ENCODE measurements at places on chromosomes 3 and 15.

- DNase-seq, result no peak
These were observed 61.4 kb downstream of the IGF2BP2 start for GRCh38 chr3:185763347-185764005.

GRCh38 chr15:88624971-88625490 is 3.9 kb downstream of the AEN start:
- DNase-seq, result no peak

GRCh38 chr3:108124337-108125152 is 33.7 kb upstream of the CD47 start:
- DNase-seq, result peak; percentile 71

GRCh38 chr3:4067893-4068292 is 235.3 kb upstream of the SETMAR start:
- no peak for DNase-seq

DNA sequence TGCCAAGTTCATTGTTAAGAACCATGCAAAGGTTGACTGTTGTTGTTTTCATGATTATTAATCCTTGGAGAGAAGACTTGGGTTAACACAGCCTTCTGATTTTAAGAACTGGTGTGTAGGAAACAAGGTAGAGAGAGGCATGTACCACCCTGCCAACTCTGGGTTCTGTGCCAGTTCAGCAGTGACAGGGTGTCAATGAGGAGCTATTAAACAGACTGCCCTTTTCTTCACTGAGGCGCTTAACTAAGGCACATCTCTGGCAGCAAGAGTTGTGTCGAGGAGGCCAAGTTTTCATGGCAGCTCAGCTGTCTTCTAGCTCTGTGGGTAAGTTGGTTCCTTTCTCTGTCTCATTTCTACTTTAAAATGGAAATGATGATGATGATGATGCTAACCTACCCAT is 117.6 kb downstream of the FEZF2 start:
- DNase-seq, result no peak

- no peak for DNase-seq
These were observed 106.1 kb downstream of the OXNAD1 start for GRCh38 chr3:16370872-16371740.

GRCh38 chr3:62373215-62373614 is at the start of gene FEZF2:
Gene FEZF2, minus strand, starts transcription at chr3:62373550. Its CDS starts 682 bp downstream, at chr3:62372868.
- DNase-seq, result no peak

- no peak for DNase-seq
These were observed 143.5 kb downstream of the GSK3B start for GRCh38 chr3:119950666-119951325.

DNA sequence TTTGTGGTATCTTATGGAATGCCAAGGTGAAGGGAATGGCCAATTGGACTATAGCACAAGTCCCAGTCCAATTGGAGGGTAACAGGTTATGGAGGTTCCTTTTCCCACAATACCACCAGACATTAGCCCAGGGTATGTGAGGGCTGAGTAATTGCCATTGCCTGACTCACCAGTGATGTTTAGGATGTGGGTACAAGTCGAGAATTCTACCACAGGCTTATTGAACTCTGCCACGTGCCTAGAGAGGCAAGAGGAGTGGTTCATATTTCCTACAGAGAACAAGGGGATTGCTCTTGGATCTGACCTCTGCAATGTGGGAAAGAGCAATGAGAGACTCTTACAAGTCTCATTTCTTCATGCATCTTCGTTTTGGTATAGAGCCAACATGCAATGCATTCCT is 85.0 kb upstream of the XCR1 start:
- no peak for DNase-seq

- no peak for DNase-seq
These were observed 116.7 kb upstream of the TPM1 start for GRCh38 chr15:62925875-62926274.

- DNase-seq, result no peak
These were observed 166.8 kb upstream of the COL8A1 start for GRCh38 chr3:99471353-99472323.

DNA sequence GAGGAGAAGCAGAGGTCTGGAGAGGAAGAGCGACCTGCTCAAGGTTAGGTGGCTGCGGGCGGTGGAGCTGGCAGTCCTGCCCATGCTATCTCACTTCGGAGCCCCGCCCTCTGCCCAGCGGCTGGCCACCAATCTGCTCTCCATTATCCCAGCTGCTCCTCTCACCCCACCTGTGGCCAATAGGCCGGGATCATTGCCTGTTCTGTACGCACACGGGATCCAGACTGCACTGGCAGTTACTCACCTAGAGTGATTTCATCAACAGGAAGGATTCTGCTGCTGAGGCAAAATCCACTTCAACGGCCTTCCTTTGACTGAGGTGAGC is 100.6 kb downstream of the TLE3 start:
- DNase-seq, result no peak

GRCh38 chr3:191412759-191413158 is 48.2 kb upstream of the PYDC2 start:
- no peak for DNase-seq

GRCh38 chr15:96261575-96262034 is 68.9 kb upstream of the NR2F2 start:
- no peak for DNase-seq

DNA sequence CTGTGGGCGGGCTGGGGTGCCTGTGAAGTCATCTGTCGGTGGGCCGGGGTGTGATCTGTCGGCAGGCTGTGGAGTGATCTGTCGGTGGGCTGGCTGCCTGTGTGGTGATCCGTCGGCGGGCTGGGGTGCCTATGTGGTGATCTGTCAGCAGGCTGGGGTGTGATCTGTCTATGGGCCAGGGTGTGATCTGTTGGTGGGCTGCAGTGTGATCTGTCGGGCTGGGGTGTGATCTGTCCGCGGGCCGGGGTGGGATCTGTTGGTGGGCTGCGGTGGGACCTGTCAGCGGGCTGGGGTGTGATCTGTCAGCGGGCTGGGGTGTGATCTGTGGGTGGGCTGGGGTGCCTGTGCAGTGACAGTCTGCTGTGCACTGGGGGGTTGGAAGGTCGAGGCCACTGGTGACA is 204.5 kb downstream of the XXYLT1 start:
- DNase-seq, result no peak

DNA sequence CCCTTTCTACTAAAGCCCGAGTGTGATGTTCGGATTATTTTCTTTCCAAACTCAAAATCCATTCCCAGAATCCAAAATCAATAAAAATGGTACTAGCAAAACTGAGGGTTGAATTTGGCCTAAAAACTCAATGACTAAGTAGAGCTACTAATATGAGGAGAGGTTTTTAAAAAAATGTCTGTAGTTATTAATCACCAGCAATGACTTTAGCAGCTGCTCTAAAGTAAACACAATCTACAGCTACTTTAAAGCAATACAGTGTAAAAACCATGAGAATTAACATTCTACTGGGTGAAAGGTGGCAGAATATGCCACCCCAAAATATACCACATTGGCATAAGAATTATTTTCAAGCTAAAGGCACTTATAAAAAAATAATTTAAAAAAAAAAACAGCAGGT is 23.5 kb downstream of the FHIT start:
- DNase-seq, result no peak
